ENCODE measurements at places on chromosomes 7 and 10.

GRCh38 chr10:113552701-113553100 is at the start of gene HABP2:
TSS of gene HABP2 (plus strand) at chr10:113553053. CDS start at chr10:113553122, 69 bp downstream.
- no peak for DNase-seq

DNA sequence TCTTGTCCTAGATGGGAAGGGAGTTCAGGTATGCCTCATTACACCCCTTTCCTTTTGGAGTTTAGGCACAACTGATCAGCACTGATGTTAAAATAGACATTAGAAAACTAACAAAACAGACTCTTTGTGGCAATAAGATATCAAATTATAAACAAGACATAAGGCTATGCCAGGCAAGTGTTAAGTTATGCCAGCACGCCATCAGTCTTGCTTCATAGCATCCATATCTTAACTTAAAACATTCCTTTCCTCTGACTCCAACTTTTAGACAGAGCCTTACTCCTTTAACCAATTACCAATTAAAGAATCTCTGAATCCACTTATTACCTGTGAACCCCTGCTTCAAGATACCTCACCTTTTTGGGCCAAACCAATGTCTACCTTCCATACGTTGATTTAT is 126.2 kb upstream of the ETV1 start:
- no peak for DNase-seq

DNA sequence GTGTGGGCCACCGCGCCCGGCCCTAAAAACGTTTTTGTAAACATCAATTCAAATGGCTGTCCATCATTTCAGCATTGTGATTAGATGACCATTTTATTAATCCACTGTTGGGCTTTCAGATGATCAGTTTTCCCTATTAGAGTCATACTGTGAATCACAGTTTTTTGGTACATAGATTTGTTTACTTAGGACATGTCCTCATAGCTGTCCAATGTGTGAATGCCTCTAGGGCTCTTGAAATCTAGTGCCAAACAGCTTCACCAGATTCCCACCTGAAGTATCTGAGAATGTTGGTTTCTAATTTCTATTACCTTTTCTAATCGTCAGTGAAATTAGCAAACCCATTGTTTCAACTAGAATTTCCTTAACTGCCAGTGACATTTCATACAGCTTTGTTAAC is 66.8 kb downstream of the UPF2 start:
- no peak for DNase-seq

DNA sequence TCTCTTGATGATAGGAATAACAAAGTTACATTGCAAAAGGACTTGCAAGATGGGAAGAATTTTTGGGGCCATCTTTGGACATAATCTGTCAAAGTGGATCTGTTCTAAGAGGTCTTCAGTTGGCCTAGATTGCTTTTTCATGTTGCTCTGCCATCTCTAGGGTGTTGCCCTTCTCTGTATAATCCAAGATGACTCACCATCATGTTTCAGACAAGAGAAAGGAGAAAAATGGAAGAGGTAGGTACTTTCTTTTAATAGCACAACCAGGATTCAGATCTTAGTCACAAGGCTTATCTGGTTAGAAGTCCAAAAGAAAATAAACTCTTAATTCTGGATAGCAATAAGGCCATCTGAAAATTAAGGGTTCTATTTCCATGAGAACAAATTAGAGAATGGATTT is 38.7 kb upstream of the FOXP2 start:
- no peak for DNase-seq
